ENCODE measurements at places on chromosomes 4 and X.

DNA sequence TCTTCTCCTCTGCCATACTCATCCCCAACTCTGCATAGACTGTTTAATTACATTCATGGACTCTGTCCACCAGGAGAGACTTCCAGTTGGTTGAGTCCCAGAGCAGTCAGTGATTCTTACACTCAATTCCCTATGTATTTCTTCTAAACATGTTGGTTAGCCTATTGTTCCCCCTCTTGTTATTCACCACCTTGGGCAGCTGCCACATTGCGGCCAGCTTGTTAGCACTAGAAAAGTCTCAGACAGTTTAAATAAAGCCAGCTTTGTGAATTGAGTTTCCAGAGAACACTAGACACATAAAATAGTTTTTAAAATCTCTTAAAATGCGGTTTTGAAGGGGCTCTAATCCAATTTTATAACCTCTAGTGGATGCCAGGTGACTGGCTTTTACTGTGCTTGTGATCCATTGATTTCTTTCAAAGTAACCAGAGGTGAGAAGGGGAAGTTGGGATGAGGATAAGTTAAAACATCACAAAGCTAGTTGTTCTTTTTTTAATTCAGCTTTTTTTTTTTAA is 827.7 kb downstream of the FSTL5 start:
- no peak for DNase-seq

DNA sequence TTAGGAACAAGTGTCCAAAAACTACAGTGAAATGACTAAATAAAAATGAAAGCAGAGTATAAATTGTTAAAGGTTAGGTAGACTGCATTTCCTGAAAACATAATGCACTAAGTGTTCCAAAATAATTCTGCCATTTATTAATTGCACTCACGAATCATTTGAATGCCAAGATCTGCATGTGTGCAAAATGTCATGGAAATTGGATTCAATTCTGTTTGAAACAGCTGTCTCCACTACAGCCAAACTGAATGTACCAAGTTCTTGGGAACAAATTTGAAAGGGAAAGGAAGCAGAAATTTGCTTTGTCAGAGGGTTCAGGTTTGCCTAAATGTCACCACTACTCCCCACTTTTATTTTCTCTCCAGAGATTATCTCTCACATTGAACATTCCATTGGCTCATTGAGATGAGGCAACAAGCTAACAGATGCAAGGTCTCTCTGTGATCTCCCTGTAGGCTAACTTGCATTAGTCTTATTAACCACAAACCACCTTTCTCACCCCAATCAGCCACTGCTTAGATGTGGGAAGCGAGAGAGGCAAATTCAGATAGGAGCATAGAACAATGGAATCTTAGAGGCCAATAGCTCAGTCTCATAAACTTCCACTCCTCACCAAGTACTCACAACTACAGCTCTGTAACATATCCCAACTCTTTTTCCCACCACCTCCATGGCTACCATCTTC is 226.6 kb downstream of the KDR start:
- no peak for DNase-seq

DNA sequence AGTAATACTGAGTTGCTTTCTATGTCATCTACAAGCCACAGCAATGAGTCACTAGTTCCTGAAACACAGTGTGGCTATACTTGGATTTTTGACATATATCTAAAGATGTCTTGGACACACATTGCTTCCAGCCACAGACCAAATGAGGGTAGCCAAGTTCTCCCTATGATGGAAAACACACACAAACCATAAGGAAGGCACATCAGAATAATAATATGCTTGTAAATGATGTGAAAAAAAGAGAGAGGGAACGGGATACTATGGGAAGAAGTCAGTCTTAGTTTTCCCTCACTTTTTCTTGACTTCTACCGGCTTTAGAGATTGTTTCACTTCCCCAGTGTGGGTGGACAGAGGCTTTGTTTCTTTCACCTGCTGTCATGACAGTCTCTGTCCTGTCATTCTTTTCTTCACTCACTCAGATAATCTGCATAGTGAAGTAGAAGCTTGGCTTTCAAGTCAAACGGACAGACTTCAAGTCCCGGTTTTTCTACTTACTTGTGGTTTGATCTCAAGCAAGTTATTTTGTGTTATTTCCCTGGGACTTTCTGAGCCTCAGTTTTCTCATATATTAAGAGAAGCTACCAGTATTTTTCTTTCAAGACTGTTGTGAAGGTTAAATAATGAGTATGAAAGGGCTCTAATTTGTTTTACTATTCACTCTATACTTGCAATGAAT is 34.7 kb downstream of the P2RY10 start:
- DNase-seq, result no peak

- no peak for DNase-seq
Observed at GRCh38 chr4:56671373-56671772, 9.7 kb downstream of the HOPX start.

- DNase-seq, result no peak
Observed at GRCh38 chrX:57156397-57157049, 19.3 kb upstream of the SPIN2A start.

DNA sequence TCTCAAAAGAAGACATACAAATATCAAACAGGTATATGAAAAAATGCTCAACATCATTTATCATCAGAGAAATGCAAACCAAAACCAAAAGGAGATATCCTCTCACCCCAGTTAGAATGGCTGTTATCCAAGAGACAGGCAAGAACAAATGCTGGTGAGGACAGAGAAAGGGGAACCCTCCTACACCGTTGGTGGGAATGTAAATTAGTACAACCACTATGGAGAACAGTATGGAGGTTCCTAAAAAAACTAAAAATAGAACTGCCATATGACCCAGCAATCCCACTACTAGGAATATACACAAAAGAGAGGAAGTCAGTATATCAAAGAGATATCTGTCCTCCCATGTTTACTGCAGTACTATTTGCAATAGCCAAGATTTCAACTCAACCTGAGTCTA is 83.5 kb downstream of the CDS1 start:
- no peak for DNase-seq

DNA sequence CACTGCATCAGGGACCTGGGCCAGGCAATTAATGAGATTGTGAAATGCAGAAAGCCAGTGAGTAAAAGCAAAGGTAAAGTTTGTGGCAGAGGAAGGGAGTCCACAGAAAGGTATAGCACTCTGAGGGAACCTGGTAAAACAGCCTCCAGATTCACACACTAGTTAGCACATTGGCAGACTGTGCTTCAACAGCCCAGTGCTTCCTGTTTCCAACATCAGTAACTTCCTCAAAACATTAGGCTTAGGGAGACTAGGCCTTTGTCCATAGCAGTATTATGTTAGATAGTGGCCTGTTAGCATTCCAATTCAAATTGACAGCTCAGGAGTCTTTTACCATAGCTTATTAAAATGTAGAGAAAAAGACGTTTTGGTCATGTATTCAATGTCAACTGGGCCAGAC is 582.6 kb upstream of the ACTRT1 start:
- DNase-seq, result no peak

- no peak for DNase-seq
Observed at GRCh38 chr4:89314291-89314690, 6.7 kb upstream of the GPRIN3 start.

GRCh38 chr4:169573889-169574288 is 38.5 kb downstream of the NEK1 start:
- no peak for DNase-seq

GRCh38 chr4:139721789-139722188 is 56.2 kb downstream of the MGST2 start:
- DNase-seq, result no peak

All from amniotic stem cell (primary cell).